ENCODE measurements at places on chromosomes 5 and 9. TPM values are rescaled to one million over a fixed set of nuclear protein-coding genes. Genes with fewer than 3 reads are reported as not detected.

The TAF11L7 gene
- total RNA-seq = not detected

The SPINK6 gene
- total RNA-seq = not detected

The NRARP gene
- total RNA-seq = not detected

The PCDHGA4 gene
- 8.9 TPM for total RNA-seq

The GCNT4 gene
- total RNA-seq = 24.8 TPM

The BHMT2 gene
- 12.4 TPM for total RNA-seq

The APBA1 gene
- 11.5 TPM for total RNA-seq

The CARD19 gene
- 41.2 TPM for total RNA-seq

The PTGDS gene
- total RNA-seq = 16.9 TPM

The PTCD2 gene
- 11.5 TPM for total RNA-seq

The CARTPT gene
- not detected for total RNA-seq

The ADAMTS16 gene
- total RNA-seq = under 0.01 TPM

The MARCOL gene
- total RNA-seq = not detected

The GGTA1 gene
- not detected for total RNA-seq

The PCSK1 gene
- 0.36 TPM for total RNA-seq

The HABP4 gene
- 24.9 TPM for total RNA-seq

The DNAJC25 gene
- 5.7 TPM for total RNA-seq

The TAF11L13 gene
- total RNA-seq = not detected

The ACER2 gene
- total RNA-seq = 1.1 TPM

The FOXD4L3 gene
- total RNA-seq = not detected

The PHF24 gene
- total RNA-seq = under 0.01 TPM

The ZMYND19 gene
- 14.0 TPM for total RNA-seq

The KIF12 gene
- total RNA-seq = under 0.01 TPM

The EGFLAM gene
- total RNA-seq = 2.3 TPM

The BTNL8 gene
- total RNA-seq = not detected

The CORO2A gene
- 0.73 TPM for total RNA-seq

All from hair follicle dermal papilla cell (primary cell).